NCI-H1105 treated with DMSO at 0.1 percent for 48 hours (cell line): ENCODE measurements at places on chromosomes 2 and 18.

GRCh38 chr2:30622452-30622851 is 175.4 kb downstream of the LCLAT1 start:
- no peak for DNase-seq

DNA sequence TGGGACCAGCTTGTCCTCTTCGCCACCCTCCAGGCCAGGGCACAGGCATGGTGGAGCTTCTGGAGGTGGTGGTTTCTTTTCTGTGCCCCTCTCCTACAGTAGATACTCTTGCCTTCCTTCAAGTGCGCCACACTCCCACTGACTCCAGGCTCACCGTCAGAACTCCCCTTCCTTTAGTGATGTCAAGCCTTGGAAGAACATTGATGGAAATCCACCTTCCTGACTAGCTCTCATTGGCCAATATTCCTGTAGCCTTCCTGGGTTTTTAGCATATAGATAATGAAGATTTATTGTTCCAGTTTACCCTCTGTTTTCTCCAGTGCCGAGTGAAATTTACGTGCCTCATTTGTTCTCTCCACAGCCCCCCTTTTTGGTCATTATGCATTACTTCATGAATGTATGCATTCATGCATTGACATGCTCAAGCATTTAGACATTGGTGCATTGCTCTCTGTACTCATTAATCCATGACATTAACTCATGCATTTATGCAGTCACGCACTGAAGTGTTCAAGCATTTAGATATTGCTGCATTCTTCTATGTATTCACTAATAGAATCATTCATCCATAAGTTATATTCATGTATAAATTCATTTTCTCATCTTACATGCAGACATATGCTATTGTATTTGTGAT is 37.3 kb downstream of the PLB1 start:
- no peak for DNase-seq

- DNase-seq = peak; percentile 38
Measured at GRCh38 chr2:14751581-14751980, 119.1 kb downstream of the LRATD1 start.

DNA sequence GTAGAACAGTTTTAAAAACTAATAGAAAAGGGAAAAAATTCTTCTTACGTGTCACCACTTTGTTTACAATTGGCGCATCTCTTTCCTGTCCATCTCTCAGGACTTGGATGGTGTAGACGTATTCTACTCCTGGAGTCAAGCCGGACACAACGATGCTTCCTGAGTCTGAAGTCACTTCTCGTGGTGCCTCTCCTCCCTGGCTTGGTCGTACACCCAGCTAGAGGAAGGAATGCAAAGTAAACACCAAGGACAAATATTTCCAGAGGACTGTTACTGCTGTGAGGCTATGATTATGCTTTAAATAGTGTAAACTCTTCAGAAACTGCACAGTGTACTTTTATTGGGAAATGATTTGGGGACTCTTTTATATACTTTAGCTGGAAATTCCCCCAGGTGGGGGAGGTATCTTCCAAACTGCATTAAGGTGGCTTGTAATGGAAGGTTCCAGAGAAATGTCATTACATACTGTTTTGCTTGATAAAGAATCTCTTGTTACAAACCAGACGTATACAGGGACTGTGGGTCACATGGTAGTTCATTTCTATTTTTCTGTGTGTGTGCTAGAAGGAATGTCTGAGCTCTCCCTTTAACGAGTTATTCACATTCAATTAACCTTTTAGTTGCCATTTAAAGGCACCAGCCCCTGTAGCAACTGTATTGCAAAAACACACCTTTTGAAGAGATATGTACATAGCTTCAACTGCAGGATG is 38.1 kb downstream of the FN1 start:
- DNase-seq = no peak

DNA sequence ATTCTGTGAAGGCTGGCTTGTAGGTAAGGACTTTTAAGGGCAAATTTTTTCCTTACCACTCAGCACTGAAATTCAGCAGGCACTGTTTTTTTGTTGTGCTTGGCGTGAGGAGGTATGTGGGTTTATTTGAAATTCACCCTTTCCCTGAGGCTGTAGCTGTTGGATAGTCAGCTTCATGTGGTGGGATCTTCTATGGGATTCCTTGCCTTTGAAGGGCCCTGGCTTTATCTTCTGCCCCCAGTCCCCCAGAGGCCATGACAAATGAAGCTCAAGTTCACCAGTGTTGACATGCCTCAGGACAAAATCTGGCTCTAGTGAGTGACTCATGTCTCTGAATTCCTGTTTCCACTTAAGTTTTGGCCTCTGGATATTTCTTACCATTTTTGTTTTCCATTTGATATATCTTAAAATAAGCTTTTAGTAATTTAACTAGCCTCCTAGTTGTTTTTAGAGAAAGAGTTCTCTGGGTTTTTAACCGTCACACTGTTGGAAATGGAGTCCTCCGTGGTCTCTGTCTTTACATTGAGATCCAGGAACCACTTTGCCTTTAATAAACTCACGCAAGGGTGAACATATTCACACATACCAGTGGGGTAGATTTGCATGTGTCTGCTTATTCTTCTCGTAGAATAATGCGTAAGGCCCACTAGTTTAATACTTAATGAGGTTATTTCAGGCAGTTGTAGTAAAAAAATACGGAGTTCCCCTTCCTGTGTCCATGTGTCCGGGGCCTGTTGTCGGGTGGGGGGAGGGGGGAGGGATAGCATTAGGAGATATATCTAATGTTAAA is 211.1 kb upstream of the FAM98A start:
- DNase-seq = no peak

DNA sequence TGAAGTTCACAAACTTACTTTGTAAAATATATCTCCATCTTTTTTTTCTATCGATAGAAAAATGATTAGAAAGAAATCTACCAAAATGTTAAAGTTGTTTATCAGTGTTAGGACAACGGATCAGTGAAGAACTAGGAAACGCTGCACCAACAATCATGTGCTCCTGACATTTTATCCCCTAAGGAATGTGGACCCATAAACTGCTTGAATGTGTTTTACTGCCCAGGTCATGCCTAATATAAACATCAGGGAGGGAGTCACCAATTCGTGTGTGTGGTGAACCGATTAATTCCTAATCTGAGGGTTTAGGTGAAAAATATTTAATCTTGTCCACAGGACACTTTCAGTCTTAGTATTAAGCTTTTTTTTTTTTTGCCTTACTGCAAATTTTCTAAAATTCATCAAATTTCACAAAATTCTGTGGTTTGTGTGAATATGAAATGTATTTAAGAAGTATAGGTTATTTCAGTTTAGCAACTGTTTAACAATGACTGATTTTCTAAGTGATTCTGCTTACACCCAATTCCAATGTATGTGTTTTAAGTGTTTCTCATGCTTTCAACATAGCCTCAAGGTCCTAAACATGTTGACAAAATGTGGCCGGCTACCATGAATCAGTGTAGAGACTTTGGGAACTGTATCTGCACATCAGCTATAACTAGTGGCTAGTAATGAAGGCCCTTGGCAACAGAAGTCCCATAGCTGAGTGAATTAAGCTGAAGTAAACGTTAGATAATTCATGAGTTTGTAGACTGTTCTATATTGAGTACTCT is 11.1 kb upstream of the KIDINS220 start:
- no peak for DNase-seq

DNA sequence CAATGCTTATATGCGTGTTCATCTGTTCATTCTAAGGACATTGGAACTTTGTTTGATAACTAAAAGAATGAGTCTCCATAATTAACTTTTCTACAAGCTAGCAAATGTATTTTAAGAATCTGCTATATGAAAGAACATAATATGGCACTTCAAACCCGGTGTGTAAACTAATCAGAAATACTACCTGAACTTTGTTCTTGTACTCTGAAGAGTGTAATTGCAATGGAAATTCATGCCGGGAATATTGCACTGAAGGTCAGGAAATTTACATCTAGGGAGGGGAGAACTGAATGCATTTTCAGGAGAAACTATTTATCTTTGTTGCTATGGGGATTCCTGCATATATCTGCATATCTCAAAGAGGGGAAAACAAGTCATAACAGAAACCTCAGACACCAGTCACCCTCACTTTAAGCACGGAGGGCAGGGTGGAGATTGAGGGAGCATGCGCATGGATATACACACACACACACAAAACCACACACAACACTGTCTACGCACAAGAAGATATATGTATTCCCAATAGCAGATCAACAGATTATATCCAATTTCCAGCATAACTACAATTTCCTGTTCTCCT is 76.2 kb downstream of the DTNA start:
- no peak for DNase-seq

DNA sequence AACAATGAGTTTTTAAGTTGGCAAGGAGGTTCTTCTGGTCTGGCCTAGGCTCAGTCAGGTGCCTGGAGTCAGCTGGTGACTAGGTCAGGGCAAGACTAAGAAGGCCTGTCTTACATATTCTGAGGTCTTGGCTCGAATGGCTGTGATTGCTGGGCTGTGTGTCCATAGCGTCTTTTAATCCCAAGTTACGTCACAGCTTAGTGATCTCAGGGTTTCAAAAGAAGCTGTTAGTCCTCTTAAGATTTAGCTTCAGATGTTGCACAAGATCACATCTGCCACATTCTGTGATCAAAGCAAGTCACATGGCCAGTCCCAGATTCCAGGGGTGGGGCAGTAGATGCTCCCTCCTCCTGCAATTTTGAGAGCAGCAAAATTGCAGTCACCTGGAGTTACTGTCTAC is 61.3 kb downstream of the PKP4 start:
- DNase-seq = no peak

DNA sequence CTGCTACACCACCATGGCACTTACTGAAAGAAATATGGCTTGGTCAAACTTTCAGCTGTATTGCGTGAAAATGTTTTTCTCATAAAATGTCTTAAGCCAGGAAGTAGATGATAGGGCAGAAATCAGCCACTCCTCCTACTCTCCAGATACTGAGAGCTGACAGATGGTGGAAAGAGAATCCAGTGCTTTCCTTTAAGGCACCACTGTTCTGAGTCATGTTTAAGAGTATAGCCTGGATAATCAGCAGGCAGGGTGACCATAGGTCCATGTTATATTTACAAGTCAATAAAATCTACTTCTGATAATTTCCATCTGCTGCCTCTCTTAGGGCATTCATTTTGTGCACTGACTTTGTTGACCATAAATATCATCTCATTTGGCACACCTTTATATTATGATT is 21.9 kb downstream of the ARPC2 start:
- DNase-seq = no peak

GRCh38 chr2:68911709-68912108 is 40.5 kb upstream of the BMP10 start:
- DNase-seq = no peak

DNA sequence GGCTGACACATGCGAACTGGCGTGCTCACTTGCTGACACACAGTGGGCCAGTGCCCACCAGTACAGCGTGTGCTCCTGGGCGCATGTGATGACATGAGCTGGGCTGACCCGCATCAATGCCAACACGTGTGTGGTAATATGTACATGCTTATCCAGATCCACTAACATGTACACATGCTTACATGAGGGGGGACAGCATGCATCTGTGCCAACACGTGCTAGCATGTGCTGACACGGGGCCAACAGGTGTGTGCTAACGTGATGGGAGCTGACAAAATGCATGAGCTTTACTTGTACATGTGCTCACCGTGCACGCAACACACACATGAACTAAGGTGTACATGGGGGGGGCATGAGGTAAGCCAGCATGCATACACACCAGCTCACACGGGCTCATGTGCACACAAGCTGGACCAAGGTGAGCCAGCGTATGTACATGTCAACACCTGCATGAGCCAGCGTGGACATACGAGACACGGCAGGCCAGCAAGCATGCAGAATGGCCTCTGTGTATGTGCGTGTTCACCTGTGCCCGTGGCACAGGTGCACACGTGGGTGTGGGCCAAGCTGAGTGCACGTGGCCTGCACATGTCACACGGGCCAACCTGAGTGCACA is 28.5 kb downstream of the GPC1 start:
- no peak for DNase-seq

DNA sequence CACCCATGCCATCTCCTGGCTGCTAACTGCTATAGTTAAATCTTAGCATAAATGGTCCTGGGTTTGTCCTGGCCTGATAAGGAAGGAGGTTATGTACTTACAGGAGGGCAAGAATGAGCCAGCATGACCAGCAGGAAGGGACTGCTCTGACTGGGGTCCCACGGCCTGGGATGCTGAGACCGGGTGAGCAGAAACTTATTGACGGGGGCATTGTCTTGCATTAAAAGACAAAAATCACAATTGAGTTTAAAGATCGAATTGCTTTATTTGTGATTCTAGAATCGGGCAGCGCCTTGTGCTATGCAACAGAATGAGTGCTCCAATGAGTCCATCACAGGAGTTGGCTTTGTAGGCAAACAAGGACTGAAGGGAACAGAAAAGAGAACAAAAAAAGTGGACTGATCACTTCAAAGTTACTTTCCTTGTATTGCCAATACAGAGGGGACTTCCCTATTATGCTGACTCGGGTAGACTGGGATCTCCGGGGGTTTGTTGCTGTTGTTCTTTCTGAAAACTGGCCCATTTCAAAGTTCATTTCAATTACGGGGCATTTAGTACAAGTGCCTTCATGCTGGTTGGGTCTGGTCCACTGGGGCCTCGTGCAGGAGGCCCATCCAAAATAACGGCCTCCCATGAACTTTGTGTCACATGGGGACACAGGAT is 87.1 kb upstream of the SLC66A3 start:
- DNase-seq = no peak

- DNase-seq = no peak
Measured at GRCh38 chr2:238247002-238247822, 7.4 kb upstream of the HES6 start.

DNA sequence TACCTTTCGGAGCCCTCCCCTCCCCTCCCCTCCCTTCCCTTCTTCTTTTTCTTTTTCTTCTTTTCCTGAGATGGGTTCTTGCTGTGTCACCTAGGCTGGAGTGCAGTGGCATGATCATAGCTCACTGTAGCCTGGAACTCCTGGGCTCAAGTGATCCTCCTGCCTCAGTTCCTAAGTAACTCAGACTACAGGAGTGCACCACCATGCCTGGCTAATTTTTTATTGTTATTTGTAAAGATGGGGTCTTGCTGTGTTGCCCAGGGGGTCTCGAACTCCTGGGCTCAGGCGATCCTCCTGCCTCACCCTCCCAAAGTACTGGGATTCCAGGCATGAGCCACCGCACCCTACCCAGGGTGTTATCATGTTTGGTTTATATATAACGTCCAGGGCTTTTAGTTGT is 66.7 kb downstream of the ASB1 start:
- DNase-seq = no peak
